ENCODE measurements at places on chromosomes 6 and 20. TPM values are rescaled to one million over a fixed set of nuclear protein-coding genes. Genes with fewer than 3 reads are reported as not detected.

The EPHA7 gene
- total RNA-seq, result not detected

- H3K27me3 ChIP-seq, result peaks cover 43% of the 10 kb centered on the region
- no peak overlapping the region for H3K27ac ChIP-seq
- H3K4me1 ChIP-seq, result peaks cover 17% of the 10 kb centered on the region
- no peaks in the 10 kb centered on the region for H3K36me3 ChIP-seq
- H3K4me3 ChIP-seq, result no peak overlapping the region
These were observed 6.0 kb downstream of the TCF21 start for GRCh38 chr6:133894795-133895358.

- H3K36me3 ChIP-seq, result no peaks in the 10 kb centered on the region
- H3K27ac ChIP-seq, result no peak overlapping the region
- DNase-seq, result no peak
- H3K27me3 ChIP-seq, result no peaks in the 10 kb centered on the region
- no peak overlapping the region for H3K4me3 ChIP-seq
- peaks cover 43% of the 10 kb centered on the region for H3K4me1 ChIP-seq
These were observed 134.9 kb downstream of the THEMIS start for GRCh38 chr6:127765949-127766348.

DNA sequence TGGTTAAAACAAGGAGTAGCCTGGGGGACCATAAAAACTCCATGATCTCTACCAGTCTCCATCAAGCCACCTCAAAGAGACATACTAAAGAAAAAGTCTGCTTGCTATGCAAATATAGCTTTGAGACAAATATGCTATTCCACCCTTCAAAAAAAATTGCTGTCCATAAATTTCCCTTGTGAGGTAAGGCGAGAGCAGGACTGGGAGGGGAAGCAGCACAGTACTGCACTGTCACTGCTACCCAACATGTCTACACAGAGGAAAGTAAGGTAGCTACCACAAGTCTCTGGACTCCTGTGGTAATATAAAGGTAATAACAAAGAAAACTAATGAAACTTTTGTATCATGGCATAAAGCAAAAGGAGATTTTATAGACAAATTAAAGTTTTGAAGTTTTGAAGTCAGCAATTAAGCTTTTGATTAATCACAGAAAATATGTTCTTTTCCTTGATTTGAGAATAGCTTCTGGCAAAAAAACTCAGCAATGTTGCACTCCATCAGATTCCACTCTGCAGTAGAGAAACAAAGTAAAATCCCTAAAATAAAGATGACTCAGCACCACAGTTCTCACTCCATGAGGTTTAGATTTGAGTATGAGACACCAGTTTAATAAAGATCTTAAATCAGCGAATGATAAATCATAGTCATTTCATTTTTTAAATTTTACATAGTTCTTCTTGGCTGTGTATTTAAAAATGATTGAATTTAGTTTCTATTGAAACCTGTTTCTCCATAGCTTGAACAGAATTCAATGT lies 602.4 kb downstream of the COL12A1 start:
- H3K4me1 ChIP-seq, result no peaks in the 10 kb centered on the region
- no peak for DNase-seq
- H3K4me3 ChIP-seq, result no peak overlapping the region
- H3K36me3 ChIP-seq, result no peaks in the 10 kb centered on the region

DNA sequence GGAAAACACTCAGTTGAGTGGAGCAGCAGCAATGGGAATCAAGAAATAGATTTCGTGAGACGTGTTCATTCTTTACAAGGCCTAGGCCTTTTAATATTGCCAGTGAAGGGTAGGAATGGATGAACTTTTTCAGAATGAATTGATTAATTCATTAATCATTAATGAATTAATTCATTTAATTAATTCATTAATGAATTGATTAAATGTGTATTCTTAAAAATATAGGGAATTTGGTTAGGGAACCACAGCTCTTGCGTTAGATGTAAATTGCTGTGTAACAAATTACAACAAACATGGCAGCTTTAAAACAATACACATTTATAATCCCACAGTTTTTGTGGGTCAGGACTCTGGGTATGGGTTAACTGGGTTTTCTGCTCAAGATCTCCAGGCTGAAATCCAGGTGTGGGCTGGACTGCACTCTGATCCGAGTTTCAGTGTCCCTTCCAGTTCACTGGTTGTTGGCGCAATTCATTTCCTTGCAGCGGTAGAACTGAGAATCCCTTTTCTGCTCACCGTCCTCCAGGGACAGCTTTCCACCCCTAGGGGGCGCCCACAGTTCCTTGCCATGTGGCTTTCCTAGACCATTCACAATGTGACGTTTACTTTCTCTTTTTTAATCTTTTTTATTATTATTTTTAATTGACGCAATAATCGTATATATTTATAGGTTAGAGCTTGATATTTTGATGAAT lies 32.8 kb upstream of the BCAS1 start:
- H3K4me3 ChIP-seq, result no peak overlapping the region
- H3K36me3 ChIP-seq, result no peaks in the 10 kb centered on the region
- H3K27ac ChIP-seq, result no peak overlapping the region
- DNase-seq, result peak; percentile 44
- H3K4me1 ChIP-seq, result no peaks in the 10 kb centered on the region

The SLC17A1 gene
- not detected for total RNA-seq

DNA sequence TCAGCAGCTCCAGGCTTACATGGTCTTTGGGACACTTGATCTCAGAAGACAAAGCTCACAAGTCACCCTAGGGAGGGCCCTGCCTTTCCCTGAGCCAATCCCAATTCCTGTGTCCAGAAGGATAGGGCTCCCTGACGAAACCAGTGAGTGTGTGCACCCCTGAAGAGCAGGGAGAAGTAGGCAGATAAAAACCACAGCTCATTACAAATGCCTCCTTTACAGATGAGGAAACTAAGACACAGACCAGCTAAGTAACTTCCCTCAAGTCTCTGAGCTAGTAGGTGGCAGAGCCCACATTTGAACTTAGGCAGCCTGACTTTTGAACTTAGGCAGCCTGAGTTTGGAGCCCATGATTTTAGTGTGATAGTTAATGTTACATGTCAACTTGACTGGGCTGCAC lies 6.7 kb upstream of the ZFAND3 start:
- no peaks in the 10 kb centered on the region for H3K27me3 ChIP-seq
- H3K36me3 ChIP-seq, result no peaks in the 10 kb centered on the region

Measured in CD8-positive, alpha-beta memory T cell (primary cell).